Suppressor macrophage treated with lipopolysaccharide for 1 hour (primary cell): ENCODE measurements at places on chromosomes 4 and X.
A peak's percentile ranks its signal among the peaks of the same experiment; 100 is the strongest.

- no peak for DNase-seq
These were observed at the start of gene LPAR4 for GRCh38 chrX:78747489-78747888. Gene LPAR4, plus strand, starts transcription at chrX:78747720. Its CDS starts 7,150 bp downstream, at chrX:78754870.

DNA sequence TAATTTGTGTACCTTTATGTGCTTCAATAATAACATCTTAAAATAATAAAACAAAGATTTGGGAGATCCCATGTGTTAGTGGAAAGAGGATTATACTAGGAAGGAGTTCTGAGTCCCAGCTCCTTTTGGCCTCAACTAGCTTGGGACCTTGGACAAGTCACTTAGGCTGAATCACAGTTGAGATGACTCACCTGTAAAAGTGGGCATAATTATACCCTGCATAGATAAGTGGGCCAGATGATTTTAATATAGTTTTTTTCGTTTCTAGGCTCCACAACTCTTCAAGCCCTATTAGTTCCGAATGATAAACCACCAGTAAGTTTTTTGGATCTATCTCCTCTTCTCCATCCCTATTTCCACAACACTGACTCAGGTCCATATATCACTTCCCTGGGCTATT, 131.8 kb downstream of the ENOX2 start:
- DNase-seq, result no peak

DNA sequence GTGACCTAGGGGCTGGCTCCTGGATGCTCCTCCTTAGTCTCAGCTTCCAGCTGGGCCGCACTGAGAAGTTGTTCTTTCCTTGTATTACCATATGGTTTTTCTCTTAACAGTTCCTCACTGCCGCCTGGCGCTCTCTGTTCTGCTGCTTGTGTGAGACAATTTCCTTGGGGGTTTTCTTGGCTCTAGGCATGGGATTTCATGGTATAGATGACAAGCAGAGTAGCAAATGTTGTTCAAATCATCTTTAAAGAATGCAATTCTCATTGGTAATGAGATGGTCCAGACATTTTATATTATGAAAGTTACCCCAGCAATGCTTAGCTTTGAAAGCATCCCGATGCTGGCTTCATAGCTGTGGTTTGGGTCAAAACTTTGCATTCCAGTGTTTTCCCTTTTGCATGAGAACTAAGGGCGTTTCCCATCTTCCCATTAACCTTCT, 37.6 kb downstream of the SEPTIN11 start:
- no peak for DNase-seq

- peak; percentile 89 for DNase-seq
These were observed 97.0 kb upstream of the LNX1 start for GRCh38 chr4:53688186-53688790.

GRCh38 chrX:23656091-23656490, 11.2 kb upstream of the PRDX4 start:
- DNase-seq, result no peak

DNA sequence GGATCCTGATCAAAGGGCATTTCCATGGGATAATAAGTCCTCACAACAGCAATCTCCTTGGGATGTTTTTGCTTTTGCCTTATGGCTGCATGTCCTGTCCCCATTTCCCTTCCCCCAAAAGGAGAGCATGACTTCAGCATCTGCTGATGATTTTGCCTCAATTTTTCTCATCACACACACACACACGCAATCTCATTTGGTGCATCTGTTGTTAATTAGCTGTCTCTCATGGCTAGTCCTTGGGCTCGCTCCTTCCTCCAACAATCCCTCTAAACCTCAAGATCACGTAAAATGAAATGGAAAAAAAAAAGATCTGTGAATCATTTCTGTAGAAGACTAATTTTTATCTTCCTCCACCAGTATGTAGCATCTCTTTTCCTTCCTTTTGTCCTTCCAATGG, 153.6 kb downstream of the RBMX2 start:
- DNase-seq, result no peak
